8988T (cell line): ENCODE measurements at places on chromosomes 4 and X.

- no peak for DNase-seq
These were observed 1137.5 kb upstream of the INTU start for GRCh38 chr4:126495163-126495752.

- DNase-seq: no peak
These were observed 26.5 kb upstream of the ATOH1 start for GRCh38 chr4:93802045-93802444.

DNA sequence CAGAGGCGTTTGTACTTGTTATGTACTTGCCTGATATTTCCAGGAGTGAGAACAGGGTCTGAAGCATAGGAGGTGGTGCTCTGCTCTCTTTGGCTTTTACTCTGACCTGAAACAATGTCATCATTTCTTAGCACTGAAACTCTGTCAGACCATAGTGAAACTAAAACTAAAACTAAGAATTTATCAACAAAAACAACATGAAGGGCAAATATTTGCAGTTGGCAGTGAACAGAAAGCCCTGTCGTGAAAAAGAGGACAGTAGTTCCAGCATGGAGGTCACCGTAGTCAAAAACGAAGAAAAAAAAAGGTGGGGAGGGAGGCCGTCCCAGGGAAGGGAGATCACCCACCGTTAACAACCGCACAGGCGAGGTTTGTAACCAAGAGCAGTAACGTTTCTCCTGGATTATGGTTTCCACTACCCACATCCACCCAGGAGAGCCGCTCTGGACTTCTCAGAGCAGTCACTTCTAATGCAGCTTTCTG, 97.5 kb downstream of the ANK2 start:
- no peak for DNase-seq

DNA sequence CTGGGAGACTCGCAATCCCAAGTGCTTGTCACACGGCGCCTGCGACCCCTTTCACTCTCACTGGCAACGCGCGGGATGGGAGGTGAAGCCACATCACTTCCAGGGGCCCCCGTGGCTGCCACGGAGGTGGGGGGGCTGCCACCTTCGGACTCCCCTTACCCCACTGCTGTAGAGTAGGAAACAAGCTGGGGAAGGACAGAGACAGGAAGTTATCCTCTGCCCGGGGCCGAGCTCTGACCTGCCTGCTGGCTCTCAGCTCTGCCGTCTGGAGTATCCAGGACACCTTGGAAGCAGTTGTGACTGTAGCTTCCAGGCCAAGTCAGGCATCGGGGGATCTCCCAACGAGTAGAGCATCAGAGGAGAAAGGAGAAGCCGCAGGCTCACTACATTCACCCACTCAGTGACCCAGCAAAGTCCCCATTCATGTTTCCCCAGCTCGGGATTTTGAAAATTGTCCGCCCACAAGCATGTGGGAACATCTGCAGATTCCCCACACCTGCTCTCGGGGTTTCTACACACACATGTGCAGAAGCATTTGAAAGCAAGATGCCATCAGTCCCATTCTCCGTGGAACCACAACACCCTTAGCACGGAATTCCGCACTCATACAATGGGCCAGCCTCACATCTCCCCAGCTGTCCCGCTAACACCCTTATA, 10.8 kb downstream of the PDZD4 start:
- peak; percentile 21 for DNase-seq

- no peak for DNase-seq
These were observed 993.1 kb downstream of the RPA4 start for GRCh38 chrX:97876697-97877407.

DNA sequence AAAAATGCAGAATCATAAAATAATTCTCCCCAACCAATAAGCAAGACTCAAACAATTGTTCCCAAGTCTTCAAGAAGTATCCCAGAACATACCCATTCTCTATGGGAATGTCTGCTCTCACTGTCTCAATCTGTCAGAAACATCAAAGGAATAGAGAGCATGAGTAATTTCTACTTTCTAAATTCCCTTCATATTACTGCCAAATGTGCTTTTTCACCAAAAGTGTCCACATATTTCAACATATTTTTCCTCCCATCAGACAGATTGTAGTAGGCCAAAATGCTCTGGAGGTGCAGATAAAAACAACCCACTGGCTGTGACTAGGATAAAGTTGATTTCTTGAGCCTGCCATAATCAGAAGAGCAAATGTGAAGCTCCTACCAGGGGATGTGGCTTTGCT, 692.0 kb upstream of the FAM241A start:
- no peak for DNase-seq

- no peak for DNase-seq
These were observed 38.0 kb upstream of the FAM9C start for GRCh38 chrX:13082206-13083065.

- no peak for DNase-seq
These were observed 2.6 kb downstream of the EVC2 start for GRCh38 chr4:5705647-5706320.

GRCh38 chrX:55127692-55128091, 38.9 kb downstream of the PAGE2 start:
- DNase-seq: no peak

- DNase-seq: no peak
These were observed 51.4 kb upstream of the MAP9 start for GRCh38 chr4:155428128-155428527.

- no peak for DNase-seq
These were observed 11.5 kb downstream of the LIAS start for GRCh38 chr4:39470402-39470801.

DNA sequence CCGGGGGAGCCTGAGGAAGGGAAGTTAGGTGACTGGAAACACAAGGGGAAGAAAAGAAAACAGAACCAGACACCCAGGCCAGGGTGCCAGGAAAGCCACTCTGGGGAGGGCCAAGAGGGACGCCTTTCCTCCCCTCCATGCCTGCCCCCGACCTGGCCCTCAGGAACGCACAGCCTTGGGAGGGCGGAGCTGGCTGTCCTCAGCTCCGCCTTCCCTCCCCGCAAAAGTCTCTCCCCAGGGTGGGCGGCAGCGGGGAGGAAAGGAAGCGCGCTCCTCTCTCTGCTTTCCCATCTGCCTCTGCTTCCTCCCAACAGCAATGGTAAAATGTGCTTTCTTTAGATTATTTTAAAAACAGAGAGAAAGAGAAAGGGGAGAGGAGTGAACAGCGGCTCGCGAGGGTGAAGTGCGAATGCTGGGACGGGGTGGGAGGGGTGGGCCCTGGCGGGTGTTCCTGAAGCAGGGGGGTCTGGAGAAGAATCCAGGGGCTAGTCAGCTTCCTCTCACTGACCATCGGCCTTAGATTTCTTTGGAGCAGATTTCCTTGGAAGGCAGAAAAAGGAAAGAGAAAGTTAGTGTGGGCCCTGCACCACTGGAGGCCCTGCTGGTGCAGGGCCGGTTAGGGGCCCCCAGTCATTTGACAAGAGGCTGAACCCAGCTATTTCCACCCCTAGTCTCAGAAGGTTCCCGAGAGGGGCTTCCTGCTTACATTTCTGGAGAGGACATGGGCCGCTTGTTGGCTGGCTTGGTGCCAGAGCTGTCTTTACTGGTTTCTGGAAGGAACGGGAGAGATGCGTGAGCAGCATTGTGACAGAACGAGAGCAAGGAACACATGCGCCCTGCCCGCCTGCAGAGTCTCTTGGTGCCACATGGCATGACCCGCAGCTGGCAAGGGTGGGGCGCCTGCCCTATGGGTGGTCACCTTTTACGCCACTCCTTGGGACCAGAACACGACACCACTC, 4.7 kb upstream of the RENBP start:
- no peak for DNase-seq

DNA sequence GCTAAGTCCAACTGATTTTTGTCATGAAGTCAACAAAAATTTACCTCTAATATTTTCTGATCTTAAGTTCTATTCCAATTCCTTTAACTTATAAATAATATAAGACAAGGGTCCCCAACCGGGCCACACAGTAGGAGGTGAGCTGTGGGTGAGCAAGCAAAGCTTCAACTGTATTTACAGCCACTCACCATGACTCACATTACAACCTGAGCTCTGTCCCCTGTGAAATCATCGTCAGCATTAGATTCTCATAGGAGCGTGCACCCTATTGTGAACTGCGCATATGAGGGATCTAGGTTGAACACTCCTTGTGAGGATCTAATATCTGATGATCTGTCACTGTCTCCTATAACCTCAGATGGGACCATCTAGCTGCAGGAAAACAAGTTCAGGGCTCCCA, 227.4 kb downstream of the MAPK10 start:
- no peak for DNase-seq

GRCh38 chrX:106725931-106726330, 570 bp upstream of the RNF128 start:
- no peak for DNase-seq

DNA sequence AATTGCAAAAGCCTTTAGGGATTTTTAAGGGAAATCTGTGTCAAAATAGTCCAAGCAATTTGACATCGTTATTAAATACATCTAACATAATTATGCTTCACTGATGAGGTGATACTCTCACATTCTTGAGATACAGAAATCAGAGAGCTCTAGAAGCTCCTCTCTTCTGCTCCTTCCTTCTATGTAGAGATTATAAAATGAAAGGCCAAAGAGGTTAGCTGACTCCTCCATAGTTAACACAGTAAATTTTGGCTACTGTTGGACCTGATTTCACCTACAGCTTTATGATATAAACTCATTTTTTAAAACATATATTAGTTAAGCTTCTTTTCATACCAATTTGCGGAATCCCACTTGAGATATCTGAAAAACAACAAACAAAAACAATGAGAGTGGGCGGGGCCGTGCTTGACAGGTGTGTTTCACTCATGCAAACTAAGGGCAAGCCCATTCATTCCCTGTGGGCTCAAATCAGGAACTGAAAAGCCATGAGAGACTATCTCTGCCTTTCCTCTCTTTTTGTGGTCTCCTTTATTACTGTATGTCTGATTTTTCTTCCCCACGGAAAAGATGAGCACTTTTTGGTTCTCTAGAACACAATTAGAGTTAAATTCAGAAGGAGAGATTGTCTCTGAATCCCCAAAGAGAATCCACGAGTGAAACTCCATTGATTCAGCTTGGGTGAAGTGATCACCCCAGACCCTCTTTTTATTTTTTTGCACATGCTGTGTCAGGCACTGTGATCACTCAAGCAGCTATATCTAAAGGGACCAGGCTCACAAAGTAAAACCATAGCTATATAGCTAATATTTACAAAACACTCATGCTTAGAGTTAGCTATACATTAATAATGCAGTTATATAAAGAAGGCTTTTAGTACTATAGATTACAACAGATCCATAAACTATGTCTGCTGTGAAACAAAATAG, 566.3 kb downstream of the IL15 start:
- DNase-seq: no peak

- DNase-seq: no peak
These were observed 49.0 kb upstream of the EGFL6 start for GRCh38 chrX:13520351-13520750.

DNA sequence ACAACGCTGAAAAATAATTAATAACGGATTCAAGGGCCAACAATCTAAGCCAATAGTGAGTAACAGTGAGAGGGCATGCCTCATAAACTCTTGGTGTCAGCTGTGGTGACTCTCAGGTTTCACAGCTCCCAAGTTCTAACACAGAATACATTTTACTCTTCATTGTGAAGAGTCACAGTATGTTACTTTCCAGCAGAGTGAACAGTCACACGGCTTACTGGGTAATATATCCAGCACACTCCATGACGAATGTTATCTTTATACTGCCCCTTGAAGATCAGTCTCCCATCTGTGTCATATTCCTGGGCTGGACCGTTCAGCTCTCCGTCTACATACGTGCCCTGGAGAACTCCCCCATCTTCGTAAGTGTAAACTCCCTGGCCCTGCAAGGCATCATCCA, 23.1 kb downstream of the SETD7 start:
- no peak for DNase-seq

- DNase-seq: no peak
These were observed 412 bp downstream of the SLC10A3 start for GRCh38 chrX:154490021-154490413.

GRCh38 chrX:68121835-68122234, 311.5 kb downstream of the OPHN1 start:
- no peak for DNase-seq

- DNase-seq: peak; percentile 47
These were observed 1.7 kb downstream of the PRAF2 start for GRCh38 chrX:49071877-49072711.

DNA sequence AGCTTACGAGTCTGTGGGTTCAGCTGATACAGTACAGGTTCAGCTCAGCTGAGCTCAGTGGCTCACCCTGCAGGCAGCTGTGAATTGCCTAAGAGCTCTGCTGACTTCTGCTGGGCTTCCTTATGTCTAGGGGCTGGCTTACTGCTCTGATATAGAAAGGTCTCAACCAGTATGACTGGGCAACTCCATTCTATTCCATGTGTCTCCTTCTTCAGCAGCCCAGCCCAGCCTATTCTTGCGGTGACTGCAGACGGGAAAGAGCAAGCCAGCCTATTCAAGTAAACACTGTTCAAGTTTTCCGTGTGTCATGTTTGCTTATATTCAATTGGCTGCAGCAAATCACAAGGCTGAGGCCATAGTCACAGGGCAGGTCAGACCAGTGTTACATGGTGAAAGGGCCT, 615.4 kb upstream of the ZFP42 start:
- DNase-seq: no peak

- DNase-seq: no peak
These were observed 270.3 kb upstream of the HS3ST1 start for GRCh38 chr4:11698846-11699590.

- no peak for DNase-seq
These were observed 37.4 kb upstream of the SLC10A4 start for GRCh38 chr4:48445704-48446103.

DNA sequence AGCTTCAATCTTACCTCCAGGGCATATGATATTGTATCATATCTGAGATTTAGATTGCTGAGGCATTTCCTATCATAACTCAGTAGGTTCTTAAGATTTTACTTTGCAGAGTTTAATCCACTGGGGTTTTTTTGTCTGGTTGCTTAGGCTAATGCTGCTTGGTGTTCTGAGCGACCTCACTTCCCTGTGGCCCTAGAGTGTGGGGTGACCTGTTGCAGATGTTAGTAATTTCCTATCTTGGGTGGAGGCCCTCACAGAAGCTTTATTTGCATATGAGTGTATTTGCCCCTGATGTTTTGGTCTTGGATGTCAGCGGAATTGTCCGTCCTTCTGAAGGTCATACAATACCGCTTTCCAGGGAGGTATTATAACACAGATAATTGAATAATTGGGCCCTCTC, 137.1 kb downstream of the NDST3 start:
- no peak for DNase-seq

- no peak for DNase-seq
These were observed 33.4 kb downstream of the SEPTIN11 start for GRCh38 chr4:76982638-76983584.

- DNase-seq: no peak
These were observed 75.8 kb downstream of the FAT1 start for GRCh38 chr4:186647821-186648220.

DNA sequence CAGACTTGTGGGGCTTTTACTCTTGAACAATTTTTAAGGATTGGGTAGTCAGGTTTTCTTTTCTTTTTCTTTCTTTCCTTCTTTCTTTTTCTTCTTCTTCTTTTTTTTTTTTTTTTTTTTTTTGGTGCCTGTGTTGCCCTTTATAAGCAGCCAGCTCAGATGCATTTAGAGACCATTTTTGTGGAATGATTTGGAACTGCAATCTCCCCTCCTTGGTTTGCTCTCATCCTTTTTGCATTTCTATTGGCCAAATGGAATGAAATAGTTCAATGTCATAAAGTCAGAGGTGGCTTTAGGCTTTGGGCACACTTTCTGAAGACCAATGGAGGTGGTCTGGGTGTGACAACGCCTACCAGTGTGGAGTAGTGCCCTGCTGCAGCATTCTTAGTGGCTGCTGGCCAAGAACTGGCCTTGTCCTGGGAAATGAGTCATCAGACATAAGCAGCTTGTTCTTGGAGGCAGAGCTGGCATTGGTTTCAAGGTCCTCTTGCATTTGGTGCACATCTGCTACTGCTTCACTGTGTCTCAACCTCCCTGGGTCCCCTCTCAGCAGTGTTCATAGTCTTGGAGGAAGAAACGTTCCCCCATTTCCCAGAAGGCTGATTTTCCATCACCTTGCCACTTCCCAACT, 84.5 kb downstream of the CT47B1 start:
- no peak for DNase-seq
